ENCODE measurements at places on chromosomes 12 and 14. TPM values are rescaled to one million over a fixed set of nuclear protein-coding genes. Genes with fewer than 3 reads are reported as not detected.

- DNase-seq, result no peak
These were observed 724 bp downstream of the LTB4R start for GRCh38 chr14:24311837-24312615.

- no peak for DNase-seq
These were observed 9.9 kb downstream of the FSCB start for GRCh38 chr14:44497148-44497547.

DNA sequence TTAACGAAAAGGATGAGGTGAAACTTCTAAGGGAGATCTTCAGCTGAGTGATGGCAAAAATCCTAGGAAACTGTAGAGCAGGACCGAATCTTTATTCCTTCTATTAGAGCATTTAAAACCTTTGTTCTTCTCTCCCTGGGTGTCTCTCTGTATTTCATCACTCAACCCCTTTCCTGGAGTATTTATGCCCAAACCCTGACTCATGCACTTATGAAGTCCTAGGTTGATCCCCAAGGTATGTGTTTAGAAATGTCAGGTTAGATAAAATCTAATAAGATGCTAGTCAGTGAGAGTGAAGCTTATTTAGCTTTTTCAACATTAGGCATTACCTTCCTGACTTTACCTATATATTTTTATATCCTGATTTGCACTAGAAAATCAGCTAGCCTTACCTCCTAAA is 239.8 kb upstream of the NPAS3 start:
- no peak for DNase-seq

- DNase-seq, result no peak
These were observed 15.2 kb downstream of the JAG2 start for GRCh38 chr14:105153331-105153731.

DNA sequence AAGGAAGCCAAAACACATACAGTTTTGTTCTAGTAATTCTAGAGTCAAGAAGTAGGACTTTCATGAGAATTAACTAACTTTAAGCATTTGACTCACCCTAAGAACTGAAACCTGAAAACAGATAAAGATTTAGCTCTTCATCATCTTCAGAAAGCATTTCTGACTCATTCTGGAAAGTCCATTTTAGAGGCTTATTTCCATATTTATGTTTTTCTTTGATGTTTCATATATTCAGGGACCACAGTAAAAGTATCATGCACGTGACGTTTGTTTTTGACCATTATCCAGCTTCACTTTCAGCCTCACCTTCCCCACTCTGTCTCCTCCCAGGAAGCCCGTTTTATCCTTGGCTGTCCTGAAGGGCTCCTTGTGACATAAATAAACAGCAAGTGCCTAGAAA is 79.2 kb downstream of the MDGA2 start:
- DNase-seq, result no peak

GRCh38 chr14:104712881-104713734 is 10.9 kb upstream of the ADSS1 start:
- no peak for DNase-seq

DNA sequence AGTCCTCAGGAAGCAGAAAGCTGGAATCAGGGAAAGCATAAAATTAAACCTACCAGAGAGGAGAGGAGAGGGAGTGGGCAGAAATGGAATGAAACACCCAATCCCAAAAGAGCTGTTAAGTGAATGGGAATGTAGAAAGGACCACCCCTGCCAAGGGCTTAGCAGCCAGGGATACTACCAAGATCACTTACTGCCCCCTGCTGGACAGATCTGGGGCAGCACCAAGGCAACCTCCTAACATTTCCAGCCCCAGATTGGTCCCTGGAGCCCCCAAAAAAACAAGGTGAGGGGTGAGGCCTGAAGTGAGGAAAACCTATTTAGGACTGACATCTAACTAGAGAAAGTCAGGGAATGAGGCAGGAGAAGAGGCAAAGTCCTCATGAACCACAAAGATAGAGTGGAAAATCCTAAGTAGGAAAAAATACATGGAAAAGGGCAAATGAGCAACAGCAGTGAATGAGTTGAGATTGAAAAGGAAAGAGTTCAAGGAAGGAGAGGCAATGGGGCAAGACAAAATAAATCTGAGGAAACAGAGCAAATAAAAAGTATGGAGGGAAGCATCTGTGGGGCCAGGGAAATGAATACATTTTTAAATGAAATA is 11.2 kb upstream of the FKBP11 start:
- DNase-seq, result peak; percentile 85

DNA sequence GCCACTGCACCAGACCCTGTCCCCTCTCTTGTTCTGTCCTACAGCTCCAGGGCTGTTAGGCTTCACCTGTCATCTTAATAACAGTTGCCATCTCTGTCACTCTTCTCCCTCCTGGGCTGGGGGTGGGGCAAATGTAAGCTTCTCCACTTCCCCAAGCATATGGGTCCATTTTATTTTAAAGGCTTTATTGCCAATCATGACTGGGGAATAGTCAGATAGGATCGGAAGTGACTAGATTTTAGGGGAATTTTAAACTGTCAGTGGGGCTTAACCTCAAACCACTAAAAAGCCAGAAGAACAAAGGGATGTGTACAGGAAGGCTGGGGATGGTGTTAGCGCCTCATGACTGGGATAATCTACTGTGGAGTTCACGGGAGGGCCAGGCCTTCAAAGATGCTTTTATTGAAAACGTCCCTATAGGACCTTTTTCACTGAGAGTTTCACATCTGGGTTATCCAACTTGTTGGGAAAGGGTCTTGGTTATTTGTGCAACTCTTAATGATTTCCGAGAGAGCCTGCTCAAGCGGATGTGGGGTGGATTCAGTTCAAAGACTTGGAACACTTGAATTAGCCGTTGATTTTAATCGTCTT is 41.6 kb downstream of the CHST11 start:
- DNase-seq, result peak; percentile 29

DNA sequence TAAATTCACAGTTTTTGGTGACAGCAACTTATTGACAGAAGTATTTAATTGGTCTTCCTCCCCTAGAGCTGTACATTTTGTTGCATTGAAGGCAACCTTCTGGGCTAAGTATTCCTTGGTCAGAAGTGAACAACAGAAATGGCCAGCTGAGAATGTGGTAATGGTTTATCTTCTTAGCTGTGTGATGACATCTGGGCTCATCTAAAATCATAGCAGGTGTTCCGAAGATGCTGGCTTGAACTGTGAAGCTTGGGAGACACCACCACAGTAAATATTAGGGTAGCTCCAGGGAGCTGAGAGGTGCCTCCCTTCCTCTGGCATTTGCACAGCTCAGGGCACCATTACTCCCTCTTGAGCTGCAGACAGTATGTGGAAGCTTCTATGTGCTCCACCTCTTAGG is 3.7 kb upstream of the PTPRB start:
- DNase-seq, result no peak

DNA sequence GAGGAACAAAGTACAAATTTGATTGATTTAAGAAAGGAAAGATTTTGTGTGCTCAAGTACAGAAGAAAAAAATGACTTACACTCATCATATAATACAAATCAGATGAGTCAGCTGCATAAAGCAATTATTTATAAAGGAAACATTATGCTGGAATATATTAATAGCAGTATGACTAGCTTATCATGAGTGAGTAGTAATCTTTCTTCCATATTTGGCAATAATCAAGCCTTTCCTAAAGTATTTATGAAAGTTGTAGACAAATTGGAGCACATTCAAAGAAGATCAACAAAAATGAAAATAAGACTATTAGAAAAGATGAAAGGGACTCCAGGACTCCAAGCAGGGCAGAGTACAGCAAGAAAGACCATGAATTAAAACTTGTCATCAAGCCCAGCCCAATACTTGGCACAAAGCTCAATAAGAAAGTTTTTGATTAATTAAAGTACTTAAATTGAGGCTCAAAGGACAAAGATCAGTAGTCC is 32.8 kb downstream of the CCER1 start:
- DNase-seq, result no peak

DNA sequence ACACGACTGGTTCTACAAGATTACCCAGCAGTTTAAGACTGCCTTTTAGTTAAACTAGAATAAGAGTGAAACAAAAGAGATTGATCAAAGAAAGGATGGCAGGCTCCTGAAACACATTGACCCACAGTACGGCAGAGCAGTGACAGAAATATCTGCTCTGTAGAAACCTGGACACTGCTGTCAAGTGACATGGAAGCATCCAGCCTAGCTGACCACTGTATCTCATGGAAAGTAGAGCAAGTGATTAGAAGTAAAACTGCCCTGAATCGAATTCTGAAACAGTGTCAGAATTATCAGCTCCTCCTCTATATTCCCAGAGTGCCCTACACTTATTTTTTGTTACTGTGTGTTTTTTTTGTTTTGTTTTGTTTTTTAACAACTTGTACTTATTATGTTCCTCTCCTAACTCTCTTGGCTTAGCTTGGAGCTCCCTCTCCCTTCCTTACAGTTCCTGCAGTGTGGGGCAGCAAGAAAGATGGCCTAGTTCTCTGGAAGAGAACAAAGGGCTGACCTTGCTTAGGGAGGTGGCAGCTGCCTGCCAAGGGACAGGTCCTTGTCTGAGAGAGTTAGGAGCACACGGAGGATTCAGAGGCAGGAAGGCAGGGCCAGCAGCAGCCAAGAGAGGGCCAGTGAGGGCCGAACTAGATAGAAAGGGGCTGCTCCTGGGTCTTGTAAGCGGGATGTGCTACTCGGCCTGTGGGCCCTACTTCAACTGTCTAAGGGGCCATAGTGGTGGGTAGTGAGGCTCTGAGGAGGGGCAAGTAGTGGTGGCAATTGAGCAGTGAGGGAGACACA is 97.2 kb downstream of the PTPRR start:
- no peak for DNase-seq

GRCh38 chr14:79036441-79036840 is 866.3 kb downstream of the NRXN3 start:
- no peak for DNase-seq

DNA sequence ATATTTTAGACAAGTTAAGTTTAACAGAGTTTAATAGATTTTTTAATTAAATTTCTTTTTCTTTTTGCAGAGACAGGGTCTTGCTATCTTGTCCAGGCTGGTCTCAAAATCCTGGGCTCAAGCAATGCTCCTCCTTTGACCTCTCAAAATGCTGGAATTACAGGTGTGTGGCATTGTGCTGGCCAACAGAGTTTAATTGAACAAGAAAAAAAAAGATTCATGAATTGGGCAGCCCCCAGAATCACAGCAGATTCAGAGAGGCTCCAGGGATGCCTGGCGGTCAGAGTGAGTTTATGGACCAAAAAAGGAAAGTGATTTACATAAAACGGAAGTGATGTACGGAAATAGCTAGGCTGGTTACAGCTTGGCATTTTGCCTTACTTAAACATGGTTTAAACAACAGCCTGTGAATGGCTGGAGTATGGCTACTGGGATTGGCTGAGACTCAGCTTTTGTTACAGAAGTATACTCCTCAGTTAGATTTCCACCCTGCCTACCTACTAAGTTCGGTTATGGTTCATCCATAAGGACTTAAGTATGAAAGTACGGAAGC is 14.5 kb upstream of the TESPA1 start:
- DNase-seq, result no peak

GRCh38 chr14:78758333-78758732 is 588.2 kb downstream of the NRXN3 start:
- DNase-seq, result no peak

- no peak for DNase-seq
These were observed 18.8 kb downstream of the SLC24A4 start for GRCh38 chr14:92341791-92342190.

DNA sequence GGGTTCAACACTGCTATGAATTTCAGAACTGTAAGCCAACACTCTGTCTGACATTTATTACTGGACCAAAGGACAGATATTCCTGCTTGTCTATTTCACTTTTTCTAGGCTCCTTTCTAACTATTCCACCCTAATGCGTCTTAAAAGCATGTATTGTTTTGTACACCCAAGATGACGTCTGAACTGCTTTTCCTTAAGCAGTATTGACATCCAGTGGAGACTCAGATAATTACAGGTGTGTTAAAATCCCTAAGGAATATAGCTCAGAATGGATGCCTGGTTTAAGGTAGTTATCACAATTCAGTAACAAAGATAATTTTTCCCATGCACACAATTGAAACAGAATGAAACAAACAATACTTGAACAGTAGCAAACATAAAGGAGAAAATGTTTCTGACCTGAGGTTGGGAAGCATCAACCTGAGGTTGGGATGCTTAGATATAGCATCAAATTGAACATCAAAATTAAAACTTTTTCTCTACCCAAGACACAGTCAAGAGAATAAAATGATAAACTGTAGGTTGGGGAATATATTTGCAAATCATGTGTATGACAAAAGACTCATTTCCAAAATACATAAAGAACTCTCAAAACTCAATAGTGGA is 93.7 kb upstream of the PTPRR start:
- no peak for DNase-seq

GRCh38 chr12:129409281-129409680 is 494.5 kb downstream of the TMEM132D start:
- no peak for DNase-seq

DNA sequence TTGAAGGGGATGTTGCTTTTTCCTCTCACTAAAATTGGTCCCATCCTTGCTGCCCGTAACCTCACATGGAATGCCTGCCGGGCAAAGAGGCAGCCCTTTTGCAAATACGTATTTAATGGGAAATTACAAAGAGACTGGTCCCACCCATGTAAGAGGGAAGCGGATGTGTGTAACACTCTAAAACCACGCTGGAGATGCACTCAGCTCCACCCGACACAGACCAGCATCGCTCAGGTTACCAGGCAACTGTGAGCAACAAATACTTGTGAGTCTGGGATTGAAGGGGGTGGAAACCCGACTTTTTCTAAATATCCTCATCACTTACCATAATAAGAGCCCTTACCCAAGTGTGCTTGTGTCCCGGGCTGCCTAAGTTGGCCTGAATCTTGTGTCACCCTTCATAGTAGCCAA is 47.7 kb downstream of the ELK3 start:
- DNase-seq, result peak; percentile 31

DNA sequence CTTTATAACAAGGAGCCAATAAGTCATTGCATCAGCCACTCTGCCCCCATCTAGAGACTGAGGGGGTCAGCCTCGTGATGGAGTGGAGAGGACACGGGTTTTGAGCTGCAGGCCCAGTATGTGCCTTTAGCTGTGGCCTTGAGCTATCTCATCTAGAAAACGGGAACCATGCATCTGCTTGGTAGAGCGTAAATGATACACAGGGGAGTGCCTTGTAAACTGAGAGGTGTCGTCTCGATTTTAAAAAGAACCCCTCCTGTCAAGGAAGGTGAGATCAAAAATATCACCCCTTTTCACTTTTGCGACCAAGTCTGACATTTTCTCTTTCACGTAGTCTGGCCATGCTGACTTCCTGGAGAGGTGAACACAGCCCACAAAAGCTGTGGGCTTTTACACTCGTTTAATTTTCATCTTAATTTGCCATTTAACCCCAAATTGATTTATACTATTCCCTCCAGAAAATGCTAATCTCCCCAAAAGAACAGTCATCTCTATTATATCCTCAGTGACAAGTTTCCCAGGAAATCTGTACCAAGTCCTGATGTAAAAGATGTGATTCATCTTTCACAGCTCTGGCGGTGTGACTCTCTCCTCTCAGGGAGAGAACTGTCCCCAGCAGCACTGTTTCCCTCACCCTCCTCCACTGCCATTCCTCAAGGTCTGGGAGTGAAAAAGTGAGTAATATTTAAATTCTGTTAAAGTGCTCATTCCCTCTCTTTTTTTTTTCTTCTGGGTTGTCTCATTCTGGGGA is 30.6 kb downstream of the VCPKMT start:
- DNase-seq, result no peak

GRCh38 chr12:27428466-27428865 is 18.1 kb upstream of the SMCO2 start:
- DNase-seq, result no peak

LRRK2 gene
- total RNA-seq, result 0.20 TPM

RERG gene
- total RNA-seq, result 0.26 TPM

MMP17 gene
- 0.28 TPM for total RNA-seq

CHPT1 gene
- 18.2 TPM for total RNA-seq

SLCO1C1 gene
- not detected for total RNA-seq
